Esophagus muscularis mucosa (tissue), 4 donors: ENCODE measurements at places on chromosomes 13 and 19. TPM values are rescaled to one million over a fixed set of nuclear protein-coding genes. Genes with fewer than 3 reads are reported as not detected.

DNA sequence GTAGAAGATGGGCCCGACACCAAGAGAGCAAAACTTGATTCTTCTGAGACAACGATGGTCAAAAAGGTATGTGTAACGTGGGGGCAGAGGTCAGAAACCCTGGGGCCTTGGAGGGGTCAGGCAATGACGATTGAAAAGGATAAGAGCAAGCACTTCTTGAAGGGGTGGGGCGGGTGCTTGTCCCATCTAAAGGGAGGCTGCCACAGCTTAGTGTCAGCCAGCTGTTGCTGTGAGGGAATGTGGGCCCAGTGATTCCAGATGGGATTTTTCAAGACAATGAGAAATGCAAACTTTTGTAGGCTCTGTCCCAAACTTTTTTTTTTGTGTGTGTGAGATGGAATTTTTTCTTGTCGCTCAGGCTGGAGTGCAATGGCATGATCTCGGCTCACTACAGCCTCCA lies 24.5 kb downstream of the SAE1 start:
- no peak for DNase-seq

DNA sequence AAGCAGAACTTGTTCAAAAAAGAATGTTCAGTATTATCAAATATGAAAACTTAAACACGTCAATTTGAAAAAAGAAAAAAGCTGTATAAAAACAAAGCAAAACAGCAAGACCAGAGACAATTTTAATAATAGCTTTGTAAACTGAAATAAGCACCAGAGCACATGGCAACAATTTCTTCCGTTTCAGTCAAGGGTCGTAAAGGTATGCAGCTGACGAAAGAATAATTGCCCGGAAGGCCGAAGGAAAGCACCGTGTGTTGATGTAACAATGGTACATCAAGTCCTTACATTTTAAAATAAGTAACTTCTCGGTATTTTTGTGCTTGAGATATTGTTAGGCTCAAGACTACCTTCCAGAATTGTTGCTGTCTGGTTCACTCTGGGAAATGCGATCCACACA lies 1.7 kb downstream of the PROSER1 start:
- no peak for DNase-seq

- DNase-seq = no peak
Measured at GRCh38 chr19:47157431-47158321, 27.0 kb downstream of the SAE1 start.

Gene ZNF154
- total RNA-seq = 5.0 TPM

Gene CATSPERD
- 0.19 TPM for total RNA-seq

DNA sequence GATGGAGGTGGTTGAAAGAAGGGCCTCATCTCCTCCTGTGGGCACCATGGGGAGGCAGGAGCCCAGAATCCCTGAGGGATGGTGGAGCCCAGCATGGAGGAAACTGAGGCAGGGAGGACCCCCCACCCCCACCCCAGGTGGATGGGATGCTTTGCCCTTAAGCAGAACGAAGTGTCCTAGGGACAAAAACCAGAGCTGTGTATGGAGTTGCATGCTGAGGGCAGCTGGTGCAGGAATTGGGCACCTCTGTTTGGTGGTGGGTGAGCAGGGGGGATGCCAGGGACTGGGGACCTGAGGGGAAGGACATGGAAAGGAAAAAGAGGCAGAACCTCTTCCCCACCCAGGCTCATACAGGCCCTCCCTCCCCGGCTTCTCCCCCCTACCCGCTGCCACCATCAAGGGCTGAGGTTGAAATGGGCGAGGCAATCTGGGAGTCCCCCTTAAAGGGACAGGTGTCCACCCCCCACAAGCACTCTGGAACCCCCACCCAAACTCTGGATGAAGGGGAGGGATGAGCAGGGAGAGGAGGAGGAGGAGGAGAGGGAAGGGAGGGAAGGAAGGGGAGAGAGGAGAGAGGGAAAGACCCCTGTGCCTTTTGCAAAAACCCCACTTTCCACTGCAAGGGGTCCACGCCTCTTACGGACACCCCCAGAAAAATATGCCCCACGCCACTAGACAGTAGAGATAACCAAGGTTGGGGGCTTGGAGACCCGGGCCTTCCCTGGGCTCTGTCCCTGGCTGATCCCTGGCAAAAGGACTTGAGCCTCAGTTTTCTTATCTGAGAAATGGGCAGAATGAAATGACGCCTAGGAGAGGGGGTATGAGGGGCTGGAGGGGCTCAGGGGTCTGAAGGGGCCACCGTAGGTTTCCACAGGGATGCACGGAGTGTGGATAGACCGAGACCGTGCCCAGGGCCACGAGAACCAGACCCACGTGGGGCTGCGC lies 5.9 kb downstream of the ONECUT3 start:
- DNase-seq = no peak

DNA sequence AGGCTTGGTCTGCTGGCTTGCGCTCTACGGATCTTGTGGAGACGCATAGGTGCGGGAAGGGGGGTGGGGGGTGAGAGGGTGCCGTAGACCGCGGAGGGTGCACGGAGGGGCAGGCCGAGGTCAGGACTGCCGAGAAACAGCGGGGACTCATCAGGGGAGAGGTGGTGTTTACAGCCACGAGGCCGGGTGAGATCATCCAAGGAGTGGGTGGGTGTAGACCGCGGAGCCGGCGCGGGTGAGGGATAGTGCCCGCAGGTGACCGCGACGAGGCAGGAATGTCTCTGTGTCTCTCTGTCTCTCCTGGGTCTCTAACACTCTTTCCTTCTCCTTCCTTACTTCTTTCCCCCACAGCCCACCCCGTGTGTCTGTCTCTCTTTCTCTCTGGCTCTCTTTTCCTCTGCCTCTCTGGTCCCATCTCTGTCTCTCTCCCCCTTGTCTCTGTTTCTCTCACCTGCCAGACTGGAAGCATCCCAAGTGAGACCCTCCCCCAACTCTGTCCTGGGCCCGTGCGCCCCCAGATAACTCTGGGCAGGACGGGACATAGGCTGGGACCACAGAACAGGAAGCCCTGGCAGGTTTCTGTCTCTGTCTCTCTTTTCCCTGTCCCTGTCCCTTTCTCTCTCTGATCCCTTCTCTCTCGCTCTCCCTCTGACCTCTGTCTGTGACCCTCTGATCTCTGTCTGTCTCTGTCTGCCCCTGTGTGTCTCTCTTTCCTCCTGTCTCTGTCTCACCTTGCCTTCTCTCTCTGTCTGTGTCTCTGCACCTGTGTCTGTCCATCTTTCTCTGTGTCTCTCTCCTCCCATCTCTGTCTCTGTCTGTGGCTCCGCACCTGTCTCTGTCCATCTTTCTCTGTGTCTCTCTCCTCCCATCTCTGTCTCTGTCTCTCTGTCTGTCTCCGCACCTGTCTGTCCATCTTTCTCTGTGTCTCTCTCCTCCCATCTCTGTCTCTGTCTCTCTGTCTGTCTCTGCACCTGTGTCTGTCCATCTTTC lies 1.8 kb upstream of the KLK4 start:
- no peak for DNase-seq
